Esophagus squamous epithelium (tissue), 5 donors: ENCODE measurements at places on chromosomes 7 and 10.

DNA sequence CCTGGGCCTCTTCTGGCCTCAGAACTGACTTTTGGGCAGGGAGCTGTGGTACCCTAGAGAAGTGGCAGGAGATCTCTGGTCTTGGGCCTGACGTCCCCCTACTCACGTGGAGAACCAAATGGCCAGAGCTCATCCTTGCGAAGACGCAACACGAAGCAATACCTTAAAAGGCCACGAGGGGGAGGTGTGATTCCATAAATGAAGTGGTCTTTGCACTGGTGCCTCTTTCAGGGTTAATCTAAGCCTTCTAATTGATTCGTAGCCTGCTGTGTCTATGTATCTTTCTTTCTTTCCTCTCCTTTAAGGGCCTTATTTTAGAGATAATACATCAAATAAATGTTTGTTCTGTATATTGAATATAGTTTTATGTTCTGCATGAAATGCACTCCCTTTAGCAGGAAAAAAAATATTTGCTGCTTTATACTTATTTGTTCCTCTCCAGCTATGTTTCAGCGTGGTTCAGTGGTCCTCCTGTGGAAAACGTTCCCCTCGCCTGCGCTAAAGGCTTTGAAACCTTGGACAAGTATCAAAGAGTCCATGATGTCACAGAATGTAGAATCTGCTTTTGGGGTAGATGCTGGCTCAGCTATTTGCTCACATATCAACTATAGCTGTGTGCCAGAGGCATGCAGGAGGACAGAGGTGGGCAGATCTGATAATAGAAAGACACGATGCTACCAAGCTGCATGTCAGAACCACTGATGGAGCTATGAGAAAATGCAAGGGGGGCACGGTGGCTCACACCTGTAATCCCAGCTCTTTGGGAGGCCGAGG is 41.0 kb downstream of the STRA8 start:
- no peaks in the 10 kb centered on the region for H3K4me1 ChIP-seq
- H3K4me3 ChIP-seq = no peak overlapping the region
- no peak for DNase-seq

- DNase-seq = no peak
- no peak overlapping the region for H3K27ac ChIP-seq
- no peaks in the 10 kb centered on the region for H3K27me3 ChIP-seq
Observed at GRCh38 chr10:25615926-25616325, 318.1 kb upstream of the MYO3A start.

GRCh38 chr10:13916384-13916947 is 329.7 kb downstream of the PRPF18 start:
- no peaks in the 10 kb centered on the region for H3K4me1 ChIP-seq
- H3K4me3 ChIP-seq = no peak overlapping the region
- H3K27me3 ChIP-seq = no peaks in the 10 kb centered on the region
- no peak for DNase-seq

GRCh38 chr10:51117053-51117660 is 42.9 kb downstream of the PRKG1 start:
- DNase-seq = no peak
- no peaks in the 10 kb centered on the region for H3K27me3 ChIP-seq
- H3K4me3 ChIP-seq = no peak overlapping the region

GRCh38 chr7:97844036-97844435 is 28.2 kb downstream of the ASNS start:
- no peak overlapping the region for H3K4me3 ChIP-seq
- no peaks in the 10 kb centered on the region for H3K36me3 ChIP-seq
- H3K27ac ChIP-seq = no peak overlapping the region
- no peak for DNase-seq
- no peaks in the 10 kb centered on the region for H3K4me1 ChIP-seq

GRCh38 chr7:76023002-76023401 is 24.8 kb downstream of the STYXL1 start:
- no peak overlapping the region for H3K4me3 ChIP-seq
- no peaks in the 10 kb centered on the region for H3K36me3 ChIP-seq

DNA sequence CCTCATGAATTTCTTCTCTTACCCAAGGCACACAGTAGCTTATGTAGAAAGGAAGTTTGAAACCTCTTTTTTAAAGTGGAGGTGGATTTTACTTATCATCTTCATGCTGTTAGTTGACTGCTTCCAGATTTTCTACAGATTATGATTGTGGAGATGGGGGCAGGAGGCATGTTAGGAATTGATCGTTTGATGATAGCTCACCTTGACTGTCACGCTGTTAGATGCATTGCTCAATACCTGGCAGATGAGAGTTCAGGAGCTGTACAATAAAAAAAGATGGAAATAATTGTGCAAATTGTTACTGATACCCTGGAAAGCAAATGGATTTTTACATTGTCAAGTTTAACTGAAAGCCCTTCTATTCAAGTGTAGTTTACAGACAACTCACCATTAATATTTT is 340.3 kb downstream of the PLXDC2 start:
- no peaks in the 10 kb centered on the region for H3K36me3 ChIP-seq
- DNase-seq = no peak
- H3K4me1 ChIP-seq = no peaks in the 10 kb centered on the region

- H3K36me3 ChIP-seq = no peaks in the 10 kb centered on the region
- H3K4me1 ChIP-seq = no peaks in the 10 kb centered on the region
- H3K27ac ChIP-seq = no peak overlapping the region
- no peaks in the 10 kb centered on the region for H3K27me3 ChIP-seq
Observed at GRCh38 chr7:36747280-36748016, 23.2 kb upstream of the AOAH start.

GRCh38 chr10:12006671-12007070 is 35.9 kb downstream of the UPF2 start:
- H3K4me1 ChIP-seq = no peaks in the 10 kb centered on the region
- no peak overlapping the region for H3K27ac ChIP-seq
- no peak overlapping the region for H3K4me3 ChIP-seq
- H3K27me3 ChIP-seq = no peaks in the 10 kb centered on the region
- no peak for DNase-seq

DNA sequence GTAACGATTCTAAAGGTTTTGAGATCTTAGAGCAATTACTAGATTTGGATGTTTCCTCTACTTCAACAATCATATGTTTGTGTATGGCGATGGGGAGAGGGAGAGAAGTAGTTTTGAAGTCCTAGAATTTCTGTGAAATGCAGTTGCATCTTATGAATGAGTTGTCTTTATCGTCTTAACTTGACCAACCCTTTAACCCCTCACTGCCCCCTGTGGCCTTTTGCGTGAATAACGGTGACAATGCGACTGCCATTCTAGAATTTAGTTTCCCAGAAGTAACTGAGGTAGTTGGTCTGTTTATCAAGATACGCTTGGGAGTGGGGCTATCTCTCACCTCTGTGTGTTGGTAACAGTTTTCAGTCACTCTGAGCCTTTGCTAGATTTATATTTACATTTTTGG is 204.6 kb downstream of the HDAC9 start:
- no peak overlapping the region for H3K4me3 ChIP-seq
- H3K36me3 ChIP-seq = no peaks in the 10 kb centered on the region
- H3K27me3 ChIP-seq = no peaks in the 10 kb centered on the region
- H3K27ac ChIP-seq = no peak overlapping the region
- no peaks in the 10 kb centered on the region for H3K4me1 ChIP-seq
- no peak for DNase-seq

- H3K4me3 ChIP-seq = no peak overlapping the region
- no peak overlapping the region for H3K27ac ChIP-seq
- H3K27me3 ChIP-seq = no peaks in the 10 kb centered on the region
Observed at GRCh38 chr7:134414109-134414508, 44.8 kb downstream of the AKR1B1 start.

GRCh38 chr7:129642871-129643549 is 31.5 kb downstream of the NRF1 start:
- H3K4me1 ChIP-seq = no peaks in the 10 kb centered on the region
- DNase-seq = no peak
- no peak overlapping the region for H3K4me3 ChIP-seq
- H3K36me3 ChIP-seq = no peaks in the 10 kb centered on the region

DNA sequence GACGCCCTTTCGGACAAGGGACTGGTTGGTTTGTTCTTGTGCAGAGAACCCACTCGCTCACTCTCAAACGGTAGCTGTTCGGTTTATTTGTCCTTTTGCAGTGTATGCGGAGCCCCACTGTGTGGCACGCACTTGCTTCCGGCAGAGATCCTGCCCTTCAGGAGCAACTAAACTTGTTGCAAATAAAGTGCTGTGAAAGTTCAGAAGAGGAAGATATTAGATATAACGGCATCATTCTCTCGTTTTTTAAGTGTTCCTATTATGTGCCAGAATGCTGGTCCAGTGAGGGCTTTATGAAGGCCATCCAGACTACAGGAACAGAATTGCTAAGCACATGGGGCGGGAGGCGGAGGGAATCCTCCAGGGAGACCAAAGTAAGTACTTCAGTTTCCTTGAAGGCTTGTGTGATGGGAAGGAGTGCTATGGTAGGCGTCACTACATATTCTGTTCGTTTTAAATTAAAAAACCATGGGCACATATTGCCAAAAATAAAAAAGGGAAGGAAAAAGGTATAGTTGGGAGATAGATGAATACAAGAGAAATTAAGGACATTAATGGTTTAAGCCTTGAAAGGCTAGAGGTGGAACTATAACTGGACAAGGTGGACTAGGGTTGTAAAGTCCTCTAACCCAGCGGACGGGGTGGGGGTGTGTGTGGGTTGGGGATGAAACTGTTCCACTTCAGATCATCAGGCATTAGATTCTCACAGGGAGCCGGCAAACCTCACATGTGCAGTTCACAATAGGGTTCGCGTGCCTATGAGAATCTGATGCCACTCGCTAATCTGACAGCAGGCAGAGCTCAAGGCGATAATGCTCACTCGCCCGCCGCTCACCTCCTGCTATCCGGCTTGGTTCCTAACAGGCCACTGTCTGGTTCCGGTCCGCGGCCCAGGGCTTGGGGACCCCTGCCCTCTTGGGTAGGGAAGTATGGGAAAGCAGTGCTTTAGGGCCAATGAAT is 704 bp upstream of the ERLIN1 start:
- H3K4me1 ChIP-seq = peaks cover 21% of the 10 kb centered on the region
- no peak for DNase-seq
- H3K27me3 ChIP-seq = no peaks in the 10 kb centered on the region
- peak overlapping the region; percentile 87 for H3K4me3 ChIP-seq

- DNase-seq = no peak
- peaks cover 5% of the 10 kb centered on the region for H3K4me1 ChIP-seq
- H3K27ac ChIP-seq = no peak overlapping the region
- no peaks in the 10 kb centered on the region for H3K27me3 ChIP-seq
Observed at GRCh38 chr10:122541541-122542002, 19.0 kb upstream of the DMBT1 start.

GRCh38 chr10:102231357-102232318 is 5.5 kb downstream of the ELOVL3 start:
- no peaks in the 10 kb centered on the region for H3K36me3 ChIP-seq
- peak overlapping the region; percentile 71 for H3K4me3 ChIP-seq

DNA sequence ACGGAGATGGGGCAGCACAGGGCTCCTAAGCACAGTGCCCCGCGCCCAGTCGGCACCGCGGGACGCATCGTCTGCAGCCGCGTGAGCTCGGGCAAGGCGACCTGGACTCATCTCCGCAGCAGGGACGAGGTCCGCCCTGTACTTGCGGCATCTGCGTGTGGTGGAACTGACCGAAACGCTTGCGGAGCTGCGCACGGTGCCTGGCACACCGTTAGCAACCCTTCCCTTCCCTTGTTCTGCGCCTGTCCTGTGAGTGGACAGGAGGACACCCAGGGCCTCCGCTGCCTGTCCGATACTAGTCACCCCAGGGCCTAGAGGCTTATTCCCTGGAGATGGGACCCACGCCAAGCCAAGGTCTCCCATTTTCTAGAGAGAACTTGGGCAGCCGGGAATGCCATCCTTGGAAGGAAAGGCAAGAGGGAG is 98.5 kb downstream of the WDR11 start:
- no peak overlapping the region for H3K27ac ChIP-seq
- no peaks in the 10 kb centered on the region for H3K27me3 ChIP-seq
- H3K4me3 ChIP-seq = no peak overlapping the region
- no peaks in the 10 kb centered on the region for H3K36me3 ChIP-seq

DNA sequence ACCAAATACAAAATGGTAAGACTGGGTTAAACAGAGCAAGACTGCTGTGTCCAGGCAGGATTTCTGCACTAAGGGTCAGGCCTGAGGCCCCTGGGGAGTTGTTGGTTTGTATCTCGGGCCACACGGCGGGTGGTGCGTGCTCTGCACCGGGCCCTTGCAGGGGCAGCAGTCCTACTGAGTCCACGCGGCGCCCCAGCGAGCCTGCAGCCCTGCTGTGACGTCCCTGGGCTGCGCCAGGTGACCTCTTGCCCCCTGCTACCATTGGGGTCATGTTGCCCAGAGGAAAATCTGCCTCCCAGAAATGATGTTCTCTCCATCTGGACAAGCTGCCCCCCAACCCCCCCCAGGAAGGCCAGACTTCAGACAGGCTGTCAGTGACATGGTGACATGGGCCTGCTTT is 281.5 kb downstream of the CELF2 start:
- peaks cover 8% of the 10 kb centered on the region for H3K4me1 ChIP-seq
- H3K36me3 ChIP-seq = no peaks in the 10 kb centered on the region
- no peak for DNase-seq
- no peaks in the 10 kb centered on the region for H3K27me3 ChIP-seq
- H3K4me3 ChIP-seq = no peak overlapping the region

DNA sequence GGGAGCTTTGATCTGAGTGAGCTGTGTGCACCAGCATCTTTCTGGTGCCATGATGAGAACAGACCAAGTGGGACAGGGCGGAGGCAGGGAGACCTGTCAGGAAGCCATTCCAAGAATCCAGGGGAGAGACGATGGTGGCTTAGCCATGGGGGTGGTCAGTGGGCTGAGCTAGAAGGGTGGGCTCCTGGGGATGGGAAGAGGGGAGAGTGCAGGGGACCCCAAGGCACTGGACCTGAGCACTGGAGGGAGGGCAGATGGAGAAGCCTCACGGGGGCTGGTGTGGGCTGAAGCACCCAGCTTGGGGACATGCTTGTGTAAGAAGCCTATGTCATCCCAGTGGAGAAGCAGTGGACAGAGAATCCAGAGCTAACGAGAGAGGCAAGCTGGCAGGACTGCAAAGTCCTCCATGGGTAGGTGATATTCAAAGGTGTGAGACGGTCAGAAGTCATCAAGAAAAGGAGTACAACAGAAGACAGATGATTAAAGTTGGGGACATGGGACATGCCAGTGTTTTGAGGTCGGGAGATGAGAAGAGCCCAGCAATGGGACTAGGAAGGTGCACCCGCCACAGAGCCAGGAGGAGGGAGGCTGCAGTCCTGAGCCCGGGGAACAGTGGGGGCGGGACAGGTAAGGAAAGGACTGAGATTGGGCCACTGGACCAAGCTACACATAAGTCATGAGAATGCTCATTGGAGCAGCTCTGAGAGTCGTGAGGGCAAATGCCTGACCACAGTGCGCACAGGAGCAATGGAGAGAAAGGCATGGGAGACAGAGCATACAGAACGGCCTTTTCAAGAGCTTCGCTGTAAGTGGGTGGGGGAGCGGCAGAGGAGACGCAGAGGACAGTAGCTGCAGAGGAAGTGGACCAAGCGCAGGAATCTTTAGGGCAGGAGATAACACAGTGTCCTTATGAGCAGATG is 72.0 kb downstream of the GRID1 start:
- no peak for DNase-seq
- H3K36me3 ChIP-seq = no peaks in the 10 kb centered on the region
- H3K27ac ChIP-seq = no peak overlapping the region
- no peak overlapping the region for H3K4me3 ChIP-seq
- no peaks in the 10 kb centered on the region for H3K27me3 ChIP-seq
- H3K4me1 ChIP-seq = no peaks in the 10 kb centered on the region

- H3K27me3 ChIP-seq = no peaks in the 10 kb centered on the region
- no peak overlapping the region for H3K27ac ChIP-seq
- DNase-seq = no peak
- no peaks in the 10 kb centered on the region for H3K36me3 ChIP-seq
Observed at GRCh38 chr10:3350205-3350604, 177.6 kb upstream of the PITRM1 start.
